Activated T-helper 1 cell treated with anti-CD3 and anti-CD28 coated beads, Interleukin-12 subunit alpha, Interleukin-12 subunit beta, Interleukin-2, Interleukin-4 antibody, amounts not matched to agents 30 ng/mL and 10 ng/mL and 1 ng/mL, durations not matched to agents 14 hours and 24 hours and 36 hours (primary cell): ENCODE measurements at places on chromosomes 6 and 20. TPM values are rescaled to one million over a fixed set of nuclear protein-coding genes. Genes with fewer than 3 reads are reported as not detected.
A peak's percentile ranks its signal among the peaks of the same experiment; 100 is the strongest.

GRCh38 chr20:64079273-64080012, at the start of gene RGS19:
Gene RGS19, minus strand, starts transcription at chr20:64079518. Its CDS starts 2,632 bp downstream, at chr20:64076886.
- peak; percentile 75 for DNase-seq

DNA sequence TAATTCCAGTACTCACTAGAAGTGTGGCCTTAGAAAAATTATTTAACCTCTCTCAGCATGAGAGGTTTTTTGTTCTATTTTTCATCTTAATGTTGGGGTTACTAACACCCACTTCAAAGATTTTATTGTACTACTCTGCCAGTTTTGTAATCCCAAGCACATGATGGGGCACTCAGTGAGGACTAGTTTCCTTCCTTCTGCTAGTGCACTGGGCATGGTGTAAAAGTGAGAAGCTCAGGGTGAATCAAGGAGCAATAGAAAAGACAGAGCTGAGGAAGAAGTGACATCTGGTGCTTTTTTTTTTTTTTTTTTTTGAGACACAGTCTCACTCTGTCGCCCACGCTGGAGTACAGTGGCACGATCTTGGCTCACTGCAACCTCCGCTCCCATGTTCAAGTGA, 439.4 kb upstream of the ARID1B start:
- no peak for DNase-seq

DNA sequence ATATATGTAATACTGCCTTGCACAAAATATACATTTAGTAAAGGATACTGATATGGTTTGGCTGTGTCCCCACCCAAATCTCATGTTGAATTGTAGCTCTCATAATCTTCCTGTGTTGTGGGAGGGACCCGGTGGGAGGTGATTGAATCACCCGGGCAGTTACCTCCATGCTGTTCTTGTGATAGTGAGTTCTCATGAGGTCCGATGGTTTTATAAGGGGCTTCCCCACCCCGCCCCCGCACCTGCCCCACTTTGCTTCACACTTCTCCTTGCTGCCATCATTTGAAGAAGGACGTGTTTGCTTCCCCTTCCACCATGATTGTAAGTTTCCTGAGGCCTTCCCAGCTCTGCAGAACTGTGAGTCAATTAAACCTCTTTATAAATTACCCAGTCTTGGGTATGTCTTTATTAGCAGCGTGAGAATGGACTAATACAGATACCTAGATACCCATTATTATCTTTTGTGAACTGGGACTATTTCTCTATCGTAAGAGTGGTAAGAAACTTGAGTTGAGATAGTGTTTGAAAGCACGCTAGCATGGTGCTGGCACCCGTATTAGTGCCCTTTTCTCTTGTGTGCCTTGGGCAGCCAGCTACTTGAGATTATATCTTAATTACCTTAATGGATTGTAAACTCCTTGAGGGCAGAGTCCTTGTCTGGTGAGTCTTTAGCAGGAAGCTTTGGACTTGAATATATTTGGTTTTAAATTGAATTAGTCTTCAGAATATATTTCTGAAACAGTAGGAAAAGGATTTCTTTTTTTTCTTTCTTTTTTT, 25.6 kb downstream of the TOP1 start:
- DNase-seq = no peak

NOX3 gene
- not detected in 2 replicates for total RNA-seq

TMEM30A gene
- 66.6 and 67.2 TPM in 2 replicates for total RNA-seq

BTNL2 gene
- total RNA-seq = not detected in 2 replicates
